ENCODE measurements at places on chromosomes 3 and 15.

DNA sequence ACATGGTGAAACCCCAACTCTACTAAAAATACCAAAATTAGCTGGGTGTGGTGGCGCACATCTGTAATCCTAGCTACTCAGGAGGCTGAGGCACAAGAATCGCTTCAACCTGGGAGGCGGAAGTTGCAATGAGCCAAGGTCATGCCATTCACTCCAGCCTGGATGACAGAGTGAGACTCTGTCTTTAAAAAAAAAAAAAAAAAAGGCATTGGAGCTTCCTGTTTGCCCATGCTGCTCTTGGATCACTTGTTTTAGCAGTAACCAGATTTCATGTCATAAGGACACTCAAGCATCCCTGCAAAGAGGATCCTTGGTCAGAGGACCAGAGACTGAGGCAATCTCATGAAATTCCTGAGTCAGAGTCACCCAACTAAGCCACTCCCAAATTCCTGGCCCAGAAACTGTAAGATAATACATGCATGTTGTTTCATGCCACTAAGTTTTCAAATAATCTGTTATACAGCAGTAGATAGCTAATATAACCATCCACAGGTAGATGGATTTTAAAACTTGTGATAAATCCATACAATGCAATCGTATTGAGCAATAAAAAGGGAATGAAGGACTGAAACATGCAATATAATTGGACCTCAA is 82.0 kb upstream of the XXYLT1 start:
- DNase-seq = no peak

GRCh38 chr15:68526784-68527183 is 52.0 kb upstream of the CORO2B start:
- DNase-seq = no peak

DNA sequence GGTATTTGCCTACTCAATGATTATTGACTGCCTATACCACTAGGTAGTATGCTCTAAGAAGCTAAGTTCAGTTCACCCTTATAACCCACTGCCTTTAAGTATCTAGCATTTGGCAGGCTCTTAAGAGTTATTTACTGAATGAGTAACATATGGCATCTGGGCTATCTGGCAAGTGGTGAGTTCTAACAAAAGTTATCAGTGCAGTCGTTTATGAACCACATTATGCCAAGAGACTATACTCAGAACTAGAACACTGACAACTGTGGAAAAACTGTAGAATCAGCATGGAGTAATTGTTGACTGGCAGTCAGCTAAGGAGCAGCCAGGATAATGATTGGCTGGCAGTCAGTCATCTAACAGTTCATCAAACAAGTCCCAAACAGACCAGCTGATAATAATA is 25.8 kb downstream of the RAF1 start:
- DNase-seq = no peak

GRCh38 chr3:9136746-9137465 is 112.5 kb downstream of the SRGAP3 start:
- no peak for DNase-seq

- DNase-seq = no peak
Observed at GRCh38 chr3:133926736-133927539, 31.3 kb upstream of the RAB6B start.

DNA sequence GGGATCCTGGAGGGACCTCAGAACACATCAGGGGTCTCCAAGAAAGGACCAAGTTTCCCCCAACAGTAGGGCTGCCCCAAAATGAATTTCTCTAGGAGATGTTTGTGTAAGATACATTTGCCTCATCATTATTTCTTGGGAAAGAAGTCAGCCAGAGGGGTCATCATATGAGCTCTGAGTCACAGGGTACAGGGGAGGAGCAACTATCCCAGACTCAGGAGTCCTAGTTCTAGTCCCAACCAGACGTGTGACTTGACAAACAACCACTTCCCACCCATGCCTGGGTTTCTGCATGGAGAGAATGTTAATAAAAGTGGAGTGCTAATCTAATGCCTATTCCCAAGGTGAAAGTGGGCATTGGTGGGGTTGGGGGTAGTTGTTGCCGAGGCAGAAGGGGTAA is 144.1 kb downstream of the ALDH1A2 start:
- no peak for DNase-seq

DNA sequence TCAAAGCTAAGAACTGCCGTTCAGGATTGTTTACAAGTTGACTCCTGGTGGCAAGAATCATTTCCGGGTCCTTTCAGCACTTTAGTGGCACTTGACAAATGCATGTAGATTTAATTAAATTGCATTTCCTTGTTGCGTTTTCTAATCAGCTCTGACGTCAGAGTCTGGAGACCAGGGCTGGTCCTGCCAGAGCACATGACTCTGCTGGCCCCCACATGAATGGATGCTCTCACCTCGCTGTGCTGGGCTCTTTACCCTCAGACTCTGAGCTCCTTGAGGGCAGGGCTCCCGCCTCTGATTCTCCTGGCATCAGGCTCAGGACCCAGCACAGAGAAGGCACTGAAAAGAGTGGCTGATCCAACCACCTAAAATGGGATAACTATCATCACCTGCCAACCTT is 69.4 kb downstream of the FEM1B start:
- DNase-seq = no peak

- DNase-seq = no peak
Observed at GRCh38 chr3:2468816-2469215, 370.1 kb downstream of the CNTN4 start.

GRCh38 chr3:119161240-119161639 is 12.2 kb upstream of the UPK1B start:
- DNase-seq = no peak

- DNase-seq = no peak
Observed at GRCh38 chr3:150555859-150556436, 9.4 kb downstream of the EIF2A start.

DNA sequence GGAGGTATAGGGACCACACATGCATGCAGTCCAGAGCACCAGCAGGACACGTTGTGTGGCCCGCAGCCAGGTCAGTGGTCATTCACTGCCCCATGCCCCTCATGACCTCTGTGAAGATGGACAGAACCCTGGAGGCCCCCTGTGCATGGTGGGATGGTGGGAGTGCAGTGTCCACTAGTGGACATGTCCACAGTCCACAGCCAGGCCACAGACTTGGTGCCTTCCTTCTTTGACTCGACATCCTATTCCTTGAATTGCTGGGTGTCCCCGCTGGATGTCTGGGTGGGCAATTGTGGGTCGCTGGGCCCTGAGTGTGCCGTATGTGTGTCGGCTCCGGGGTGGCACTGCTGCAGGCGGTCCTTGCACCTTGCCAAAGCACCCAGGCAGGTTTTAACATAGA is 35.7 kb downstream of the KLF15 start:
- DNase-seq = no peak

DNA sequence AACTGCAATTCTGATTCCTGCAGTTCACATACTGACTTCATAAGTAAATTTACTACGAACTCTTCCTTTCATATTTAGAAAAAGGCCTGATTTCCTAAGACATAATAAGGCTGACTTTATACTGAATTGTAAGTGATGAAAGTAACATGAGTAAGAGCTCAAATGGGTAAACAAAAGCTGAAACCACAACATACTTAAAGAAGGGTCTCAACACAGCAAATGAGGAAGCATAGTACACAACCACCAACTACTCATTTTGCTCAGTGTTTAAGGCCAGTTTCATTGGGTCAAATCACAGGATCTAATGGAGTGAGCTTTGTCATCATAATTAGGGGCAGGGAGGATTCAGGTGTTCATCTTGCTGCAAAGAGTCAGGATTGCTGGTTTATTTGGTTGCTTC is 81.4 kb downstream of the SETD2 start:
- DNase-seq = no peak

DNA sequence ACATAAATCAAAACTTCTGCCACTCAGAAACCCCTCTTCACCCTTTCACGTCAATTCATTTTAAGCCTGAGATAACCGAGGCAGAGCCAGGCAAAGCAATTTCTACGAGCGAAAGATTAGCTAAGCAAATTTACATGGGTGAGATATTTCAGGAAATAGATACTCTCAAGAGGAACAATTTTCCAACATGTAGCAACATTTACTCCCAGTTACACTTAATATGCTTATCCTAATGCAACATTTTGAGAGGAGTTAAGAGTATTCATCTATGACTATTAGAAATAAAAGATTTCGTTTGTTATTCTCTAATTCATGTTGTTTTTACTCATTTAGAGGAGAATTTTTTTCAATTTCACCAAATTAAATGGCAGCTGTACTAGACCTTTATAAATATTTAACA is 837 bp downstream of the TMC3 start:
- no peak for DNase-seq

GRCh38 chr3:129619726-129620162 is 13.3 kb upstream of the PLXND1 start:
- no peak for DNase-seq

GRCh38 chr3:182509844-182510460 is 283.4 kb upstream of the ATP11B start:
- DNase-seq = no peak

DNA sequence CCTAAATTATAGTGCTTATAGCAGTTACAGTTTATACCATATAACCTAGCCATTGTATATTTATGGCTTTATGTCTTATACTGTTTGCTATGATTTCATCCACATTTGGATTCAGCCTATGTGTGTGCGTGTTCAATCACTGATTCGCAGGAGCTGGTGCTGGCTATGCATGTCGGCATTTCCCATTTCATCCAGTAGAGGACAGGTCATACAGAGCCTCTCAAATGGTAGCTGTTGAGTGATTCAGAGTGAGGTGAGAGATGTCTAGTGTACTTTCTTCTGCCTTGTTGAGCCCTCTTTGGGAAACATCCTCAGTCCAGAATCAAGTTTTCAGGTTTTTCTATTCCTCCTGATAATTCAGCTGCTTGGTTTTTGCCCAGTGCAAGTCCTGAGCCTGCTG is 76.1 kb downstream of the FRMD4B start:
- no peak for DNase-seq

- DNase-seq = peak; percentile 61
Observed at GRCh38 chr3:89107461-89108290, at the start of gene EPHA3. TSS of gene EPHA3 (plus strand) at chr3:89107621. CDS start at chr3:89107749, 128 bp downstream.

GRCh38 chr3:101667331-101667730 is 9.6 kb downstream of the ZBTB11 start:
- DNase-seq = no peak

DNA sequence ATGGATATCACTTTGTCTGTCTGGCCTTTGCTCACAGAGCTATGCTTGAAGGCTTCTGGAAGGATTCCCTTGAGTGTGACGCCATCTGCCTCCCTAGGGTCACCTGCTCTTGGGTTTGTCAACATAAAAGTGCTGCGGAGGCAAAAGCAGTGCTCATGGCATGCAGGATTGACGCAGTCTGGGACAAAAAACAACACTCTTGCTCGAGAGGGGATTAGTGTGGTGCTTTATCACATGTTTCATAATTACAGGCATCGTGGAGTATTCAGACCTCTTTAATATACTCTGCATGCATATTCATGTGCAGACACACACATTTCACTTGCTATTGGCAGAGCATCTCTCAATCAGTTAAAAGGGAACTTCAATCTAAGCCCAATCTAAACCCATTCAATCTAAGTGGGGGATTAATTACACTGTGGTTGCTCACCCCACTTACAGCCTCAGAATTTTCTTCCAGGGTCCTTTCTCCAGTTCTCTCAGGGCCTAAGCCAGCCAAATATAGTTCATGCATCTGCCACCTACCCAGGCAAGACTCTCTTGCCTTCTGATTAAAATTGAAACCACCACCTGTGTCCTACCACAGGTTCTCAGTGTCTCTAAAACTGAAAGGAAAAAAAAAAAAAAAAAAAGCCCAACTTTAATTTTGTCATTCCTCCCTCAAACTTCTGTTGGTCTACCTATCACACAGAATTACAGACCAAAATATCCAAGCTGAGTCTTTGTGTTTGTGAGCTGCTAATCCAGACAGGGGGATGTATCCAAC is 75.6 kb downstream of the BFSP2 start:
- no peak for DNase-seq

DNA sequence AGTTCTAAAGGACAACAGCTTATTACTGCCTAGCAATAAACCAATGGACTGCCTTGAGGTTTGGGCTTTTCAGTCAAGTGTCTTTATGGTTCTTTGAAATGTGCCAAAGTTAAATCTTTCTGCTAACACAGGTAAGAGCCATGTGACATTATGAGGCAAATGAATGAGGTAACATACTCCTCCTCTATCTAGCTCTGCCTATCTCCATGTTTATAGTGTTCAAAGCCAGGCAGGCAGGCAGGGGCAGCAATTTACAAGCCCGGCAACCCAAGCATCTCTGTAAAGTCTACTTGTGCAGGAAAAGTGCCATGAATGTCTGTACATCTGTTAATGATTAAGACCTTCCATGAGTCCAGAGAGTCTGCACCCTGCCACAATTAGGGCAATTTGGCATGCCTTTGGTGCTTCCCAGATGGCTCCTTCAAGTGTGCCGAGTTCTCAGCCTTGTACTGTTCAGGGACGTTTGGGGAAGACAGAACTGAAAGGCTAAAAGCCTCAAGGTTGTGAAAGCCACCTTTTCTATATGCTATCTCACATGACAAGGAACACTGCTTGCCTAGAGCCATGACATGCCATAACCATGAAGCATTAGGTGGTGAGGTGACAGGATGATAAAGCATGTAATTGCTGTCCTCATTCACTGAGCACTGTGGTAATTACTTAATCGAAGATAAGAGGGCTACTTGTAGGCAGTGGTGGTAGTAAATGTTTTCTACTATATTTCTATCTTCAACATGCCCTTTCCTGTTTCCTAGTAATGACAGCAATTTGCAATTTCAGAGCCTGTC is 41.4 kb upstream of the EIF1B start:
- DNase-seq = no peak

DNA sequence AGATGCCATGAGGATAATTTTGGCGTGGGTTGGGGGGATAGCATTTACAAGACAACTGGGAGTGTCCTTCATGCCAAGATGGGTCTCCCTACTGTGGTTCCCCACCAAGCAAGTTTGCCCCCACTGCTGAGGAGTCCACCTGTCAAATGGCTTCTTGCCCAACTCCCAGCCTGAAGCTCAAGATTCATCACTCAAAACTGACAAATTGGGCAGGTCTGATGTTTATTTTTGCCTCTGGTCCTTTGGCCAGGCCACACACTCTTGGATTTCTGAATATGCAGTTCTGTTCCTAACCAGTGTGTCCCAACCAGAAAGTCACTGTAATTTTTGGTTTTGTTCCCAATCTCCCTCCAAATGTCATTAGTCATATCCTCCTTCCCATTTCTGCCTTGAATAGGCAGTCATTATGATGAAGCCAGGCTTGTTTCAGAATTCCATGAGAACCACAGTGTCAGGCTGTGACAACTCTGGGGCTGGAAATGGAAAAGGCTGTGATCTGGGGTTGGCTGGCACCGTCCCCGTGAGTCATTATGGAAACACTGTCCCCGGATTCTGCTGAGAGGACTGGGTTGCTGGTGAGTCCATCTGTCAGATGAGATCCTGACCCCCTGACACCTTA is 29.3 kb upstream of the MEF2A start:
- DNase-seq = no peak

DNA sequence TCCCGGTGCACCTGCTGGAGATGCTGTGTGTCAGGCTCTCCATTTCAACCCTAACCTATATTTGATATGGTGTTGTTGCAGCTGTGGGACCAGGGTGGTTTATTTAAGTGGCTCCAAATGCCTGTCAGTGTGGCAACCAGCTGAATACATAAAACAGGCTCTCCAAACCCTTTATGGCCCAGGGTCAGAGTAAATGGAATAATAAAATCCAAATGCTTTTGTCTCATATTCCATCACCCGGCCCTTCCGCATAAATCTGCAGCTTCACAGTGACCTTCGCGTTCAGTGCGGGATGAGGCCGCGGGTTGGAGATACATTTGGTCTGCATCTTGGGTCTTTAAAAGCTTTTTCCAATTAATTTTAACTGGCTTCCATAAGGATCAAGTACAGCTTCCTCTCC is 382.1 kb upstream of the NR2F2 start:
- no peak for DNase-seq
